Stimulated activated CD8-positive, alpha-beta memory T cell treated with anti-CD3 and anti-CD28 coated beads, Interleukin-4, amount 100 ng/mL, for 4 hours (primary cell): ENCODE measurements at places on chromosomes 2 and 18.

GRCh38 chr2:215498431-215498830, 62.6 kb upstream of the FN1 start:
- DNase-seq: no peak

DNA sequence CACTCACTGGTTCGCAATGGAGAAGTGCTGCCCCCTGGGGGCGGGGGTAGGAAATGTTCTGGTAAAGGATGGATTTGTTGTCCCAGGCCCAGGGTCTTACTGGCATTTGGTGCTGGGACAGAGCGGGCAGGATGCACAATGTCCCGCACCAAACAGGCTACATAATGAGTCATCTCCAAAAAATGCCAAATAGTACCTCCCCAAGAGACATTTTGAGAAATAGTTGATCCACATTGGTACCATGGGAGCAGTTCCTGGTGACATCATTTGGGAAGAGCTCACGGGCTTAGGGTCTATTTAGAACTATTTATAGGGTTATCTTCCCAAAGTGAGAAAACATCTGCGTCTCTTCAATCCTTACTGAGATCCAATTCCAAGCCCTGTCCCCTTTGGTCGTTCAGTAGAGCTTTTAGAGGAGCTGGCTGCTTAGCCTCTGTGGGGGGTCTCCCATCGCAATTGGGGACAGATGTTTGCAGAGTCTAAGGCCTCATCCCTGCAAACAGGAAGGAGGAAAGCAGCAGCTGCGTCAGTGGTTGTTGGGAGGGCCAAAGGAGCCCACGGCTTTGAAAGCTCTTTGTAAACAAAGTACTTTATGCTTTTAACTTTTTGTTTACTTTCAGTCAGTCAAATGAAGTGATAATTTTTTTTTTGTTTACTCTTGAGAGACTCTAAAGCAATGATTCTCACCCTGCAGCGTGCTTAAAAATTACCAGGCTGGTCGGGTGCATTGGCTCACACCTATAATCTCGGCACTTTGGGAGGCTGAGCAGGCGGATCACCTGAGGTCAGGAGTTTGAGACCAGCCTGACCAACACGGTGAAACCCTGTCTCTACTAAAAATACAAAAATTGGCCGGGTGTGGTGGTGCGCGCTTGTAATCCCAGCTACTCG, 49.3 kb downstream of the GREB1 start:
- peak; percentile 32 for DNase-seq

DNA sequence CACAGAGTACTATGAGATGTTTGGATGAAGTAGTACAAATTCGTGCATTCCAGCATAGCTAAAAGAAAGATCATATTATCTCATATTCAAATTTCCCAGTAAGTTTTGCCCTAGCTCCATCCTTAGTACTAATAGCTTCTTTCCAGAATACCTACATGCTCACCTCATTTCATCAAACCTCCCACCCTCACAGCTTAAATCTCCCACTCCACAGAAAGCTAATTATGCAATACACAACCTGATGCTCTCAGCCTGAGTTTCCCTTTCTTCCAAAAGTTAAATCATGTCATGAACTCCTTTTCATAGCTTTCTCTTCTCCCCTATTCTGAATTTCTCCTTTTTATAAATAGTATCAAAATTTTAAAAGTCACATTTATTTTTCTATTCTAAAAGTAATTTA, 34.6 kb downstream of the DNAH6 start:
- no peak for DNase-seq

DNA sequence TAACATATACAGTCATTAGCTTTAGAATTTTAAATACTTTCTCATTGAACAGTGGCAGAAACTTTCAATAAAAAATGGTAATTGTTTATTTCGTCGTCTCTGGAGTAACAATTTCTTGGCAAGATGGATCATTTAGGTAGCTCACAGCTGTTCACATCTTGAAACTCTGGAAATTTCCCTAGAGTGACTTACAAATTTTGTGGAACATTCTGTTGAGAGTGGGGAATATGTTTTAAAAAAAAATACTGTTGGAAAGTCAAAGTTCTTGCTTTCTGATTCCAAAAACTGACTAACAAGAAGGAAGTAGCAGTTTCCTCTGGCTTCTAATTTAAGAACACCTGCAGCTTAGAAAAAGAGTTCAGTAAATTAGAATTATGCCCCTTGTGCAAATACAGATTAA, 11.2 kb upstream of the CALCRL start:
- DNase-seq: no peak

DNA sequence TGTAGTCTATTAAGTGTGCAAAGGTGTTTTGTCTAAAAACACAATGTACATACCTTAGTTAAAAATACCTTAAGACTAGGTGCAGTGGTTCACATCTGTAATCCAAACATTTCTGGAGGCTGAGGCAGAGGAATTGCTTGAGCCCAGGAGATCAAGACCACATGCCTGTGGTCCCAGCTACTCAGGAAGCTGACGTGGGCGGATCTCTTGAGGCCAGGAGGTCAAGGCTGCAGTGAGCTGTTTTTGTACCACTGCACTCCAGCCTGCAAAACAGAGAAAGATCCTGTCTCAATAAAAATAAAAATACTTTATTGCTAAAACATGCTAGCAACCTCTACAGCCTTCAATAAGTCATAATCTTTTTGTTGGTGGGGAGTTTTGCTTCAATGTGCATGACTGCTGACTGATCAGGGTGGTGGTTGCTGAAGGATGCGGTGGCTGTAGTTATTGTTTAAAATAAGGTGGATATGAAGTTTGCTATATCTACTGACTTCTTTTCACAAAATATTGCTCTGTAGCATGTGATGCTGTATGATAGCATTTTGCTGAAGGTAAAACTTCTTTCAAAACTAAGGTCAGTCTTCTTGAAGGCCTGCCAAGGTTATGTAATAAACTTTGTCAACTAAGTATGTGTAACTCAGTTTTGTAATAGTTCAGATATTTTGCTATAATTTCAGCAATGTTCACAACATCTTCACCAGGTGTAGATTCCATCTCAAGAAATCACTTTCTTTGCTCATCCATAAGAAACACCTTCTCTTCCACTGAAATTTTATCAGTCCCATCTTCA, 1238.0 kb upstream of the NRXN1 start:
- no peak for DNase-seq

GRCh38 chr2:168327328-168327727, 79.9 kb upstream of the STK39 start:
- no peak for DNase-seq

GRCh38 chr2:54831480-54831879, 108.0 kb downstream of the EML6 start:
- no peak for DNase-seq

DNA sequence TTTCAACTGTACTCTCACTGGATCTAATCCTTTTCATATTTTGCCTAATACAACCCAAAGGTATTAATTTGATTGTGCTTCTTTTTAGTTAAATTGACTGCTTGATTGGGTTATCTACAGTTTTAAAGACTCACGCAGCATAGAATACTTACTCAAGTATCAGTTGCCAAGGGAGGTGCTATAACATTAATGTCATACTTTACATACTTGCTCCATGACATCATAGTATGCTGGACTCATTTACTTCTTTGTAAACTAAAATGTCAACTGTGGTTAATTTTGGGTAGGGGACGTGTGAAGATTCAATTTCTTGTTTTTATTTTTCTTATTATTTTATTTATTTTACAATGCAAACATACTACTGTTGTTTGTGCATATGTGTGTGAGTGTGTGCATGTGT, 716.2 kb upstream of the VRK2 start:
- DNase-seq: no peak

GRCh38 chr2:39816845-39817244, 37.8 kb upstream of the THUMPD2 start:
- no peak for DNase-seq

DNA sequence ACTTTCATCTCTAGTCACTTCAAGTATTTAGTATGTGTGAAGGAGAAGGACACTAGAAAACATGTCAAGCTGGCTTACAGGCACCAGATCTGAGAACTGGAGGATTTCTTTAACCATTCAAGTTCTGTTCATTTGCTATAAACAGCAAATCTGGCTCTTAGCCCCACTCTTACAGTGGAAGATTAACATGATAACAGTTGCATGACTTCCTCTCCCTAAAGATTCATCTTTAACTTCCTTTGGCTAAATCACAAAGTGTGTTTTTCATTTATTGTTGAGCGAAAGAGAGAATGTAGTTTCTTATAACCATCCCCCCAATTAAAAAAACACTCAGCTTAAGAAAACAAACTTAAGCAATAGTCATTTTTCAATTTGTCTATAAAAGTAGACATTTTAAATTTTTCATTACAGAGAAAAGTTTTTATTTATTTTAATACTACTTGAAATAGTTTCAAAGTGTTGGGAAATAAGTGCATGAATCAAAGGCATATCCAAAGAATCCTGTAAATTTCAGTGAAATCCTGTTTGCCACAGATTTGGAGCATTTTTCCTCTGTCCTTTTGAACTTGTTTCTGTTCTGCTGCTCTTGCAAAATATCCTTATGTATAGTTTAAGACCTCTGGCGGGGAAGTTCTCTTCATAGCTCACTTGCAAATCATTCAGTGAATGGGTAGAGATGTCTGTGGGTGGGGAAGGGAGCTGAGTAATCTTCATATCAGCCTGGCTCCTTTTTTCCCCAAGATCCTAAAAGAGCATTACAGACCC, 241.0 kb upstream of the RBBP8 start:
- no peak for DNase-seq
